ENCODE measurements at places on chromosomes 6 and 20.

GRCh38 chr6:21265730-21266044 is 327.9 kb upstream of the SOX4 start:
- peak; percentile 97 for DNase-seq

- DNase-seq: no peak
Measured at GRCh38 chr6:110517601-110518281, 41.3 kb upstream of the SLC22A16 start.

GRCh38 chr20:568097-568652 is 24.6 kb upstream of the CSNK2A1 start:
- DNase-seq: no peak

DNA sequence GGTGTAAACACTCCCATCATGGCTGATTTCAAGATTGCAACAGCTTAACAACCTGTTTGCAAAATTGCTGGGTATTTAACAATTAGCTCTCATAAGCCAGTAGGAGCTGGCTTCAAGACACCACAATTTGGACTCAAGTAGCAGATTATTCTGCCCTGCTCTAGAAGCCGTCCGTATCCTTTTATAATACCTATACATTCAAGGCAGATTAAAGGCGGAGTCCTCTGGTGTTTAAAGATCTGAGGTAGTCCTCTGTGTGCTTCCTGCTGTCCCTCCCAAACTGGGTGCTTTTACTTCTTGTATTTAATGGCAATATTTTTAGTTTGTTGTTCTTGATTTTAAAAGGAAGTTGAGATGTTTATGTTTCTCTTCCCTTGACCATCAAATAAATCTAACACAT is 62.2 kb upstream of the SOX4 start:
- no peak for DNase-seq

Measured in epithelial cell of prostate (primary cell).